ENCODE measurements at places on chromosomes 4 and X.

DNA sequence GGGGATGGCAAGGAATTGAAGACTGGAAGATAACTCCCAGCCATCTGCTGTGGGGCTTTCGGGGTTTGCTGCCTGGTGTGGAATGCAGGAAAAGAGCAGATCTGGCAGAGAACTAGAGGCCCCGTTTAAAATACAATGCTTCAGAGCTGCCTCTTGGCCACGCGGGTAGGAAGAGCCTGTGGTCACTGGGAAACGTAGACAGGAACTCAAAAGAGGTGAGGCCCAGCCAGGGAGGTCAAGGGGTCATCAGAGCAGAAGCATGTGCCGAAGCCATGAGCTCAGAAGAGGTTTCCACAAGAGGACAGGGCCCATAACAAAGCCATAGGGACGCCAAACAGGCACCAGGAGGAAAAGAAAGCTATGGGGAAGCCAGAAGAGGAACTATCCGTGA, 14.5 kb upstream of the STS start:
- no peak for DNase-seq

- DNase-seq = no peak
Observed at GRCh38 chrX:2897311-2897689, 31.8 kb downstream of the ARSD start.

GRCh38 chr4:159382856-159383561, 280.1 kb downstream of the RAPGEF2 start:
- no peak for DNase-seq

GRCh38 chrX:63250253-63250868, 100.8 kb downstream of the SPIN4 start:
- DNase-seq = no peak

- DNase-seq = no peak
Observed at GRCh38 chrX:24513416-24513815, 48.3 kb downstream of the PDK3 start.

- no peak for DNase-seq
Observed at GRCh38 chr4:186840771-186841301, 117.2 kb upstream of the FAT1 start.

DNA sequence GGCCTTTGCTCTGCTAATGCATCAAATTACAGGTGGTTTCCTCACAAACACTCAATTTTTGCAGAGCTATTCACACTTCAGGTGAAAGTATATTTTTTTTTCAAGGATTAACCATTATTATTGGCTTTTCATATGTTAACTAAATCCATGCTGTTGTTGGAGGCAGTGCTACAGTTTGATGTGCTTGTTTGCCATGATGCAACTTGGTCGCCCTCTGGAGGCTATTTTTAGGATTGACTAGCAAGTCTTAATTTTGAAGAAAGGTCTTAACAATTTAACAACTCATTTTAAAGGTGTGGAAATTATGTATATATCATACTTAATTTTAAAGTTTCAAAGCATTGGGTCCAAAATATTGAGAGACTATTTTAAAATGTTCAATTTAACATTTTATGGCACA, 168.8 kb upstream of the FAM47A start:
- no peak for DNase-seq
